ENCODE measurements at places on chromosomes 7 and 10. TPM values are rescaled to one million over a fixed set of nuclear protein-coding genes. Genes with fewer than 3 reads are reported as not detected.

Gene TMEM213
- polyA plus RNA-seq, result not detected

Gene TAS2R41
- polyA plus RNA-seq, result not detected

Gene GATAD1
- polyA plus RNA-seq, result 31.3 TPM

Gene ABCB4
- not detected for polyA plus RNA-seq

Gene CHST3
- polyA plus RNA-seq, result 4.1 TPM

Gene HECW1
- polyA plus RNA-seq, result 13.8 TPM

Gene GIMAP2
- not detected for polyA plus RNA-seq

Gene SYCE1
- not detected for polyA plus RNA-seq

Gene CFAP46
- polyA plus RNA-seq, result 3.5 TPM
